ENCODE measurements at places on chromosomes 13 and 19.

GRCh38 chr19:55457683-55458457 is 3.6 kb downstream of the ISOC2 start:
- no peak for DNase-seq

DNA sequence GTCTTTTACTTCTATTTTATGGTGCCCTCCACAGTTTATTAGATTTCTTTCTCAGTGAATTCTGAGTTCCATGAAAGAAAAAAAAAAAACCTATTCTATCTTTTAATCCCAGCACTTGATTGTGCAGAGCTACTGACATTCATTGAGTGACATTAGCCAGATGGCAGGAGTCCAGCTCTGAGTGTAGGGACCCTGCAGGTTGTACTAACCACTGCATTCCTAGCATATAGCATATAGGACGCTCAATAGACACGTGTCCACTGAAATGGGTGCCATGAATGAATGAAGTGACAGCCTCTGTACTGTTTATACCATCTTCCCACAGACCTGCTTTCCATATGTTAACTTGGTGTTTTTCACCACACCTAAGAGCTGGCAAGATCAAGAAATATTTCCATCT is 206.3 kb downstream of the RAP2A start:
- no peak for DNase-seq

DNA sequence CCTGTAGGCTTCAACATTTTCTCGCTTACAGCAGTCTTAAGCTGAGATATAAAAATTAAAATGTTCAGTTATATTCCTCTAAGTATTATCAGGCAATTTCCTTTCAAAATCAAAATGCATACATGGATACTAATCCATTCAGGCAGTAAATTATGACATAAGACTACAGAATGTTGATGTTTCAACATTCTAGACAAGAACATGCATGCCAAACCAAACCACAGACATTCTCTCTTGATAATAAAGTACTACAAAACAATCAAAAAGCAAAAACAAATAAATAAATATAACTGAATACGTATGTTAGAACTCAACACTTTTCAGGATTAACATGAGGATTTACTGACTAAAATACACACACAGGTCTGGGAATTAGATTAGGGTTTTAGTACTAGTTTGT is 7.7 kb downstream of the DIS3 start:
- no peak for DNase-seq

- DNase-seq: no peak
Measured at GRCh38 chr19:46049597-46049996, 8.8 kb upstream of the IGFL4 start.

- no peak for DNase-seq
Measured at GRCh38 chr19:17659996-17660395, 28.2 kb downstream of the UNC13A start.

Measured in glutamatergic neuron (in vitro differentiated cells).